Stimulated activated CD8-positive, alpha-beta memory T cell treated with anti-CD3 and anti-CD28 coated beads, Interleukin-7, amount 100 ng/mL, for 1 hour (primary cell): ENCODE measurements at places on chromosomes 1 and 21.

DNA sequence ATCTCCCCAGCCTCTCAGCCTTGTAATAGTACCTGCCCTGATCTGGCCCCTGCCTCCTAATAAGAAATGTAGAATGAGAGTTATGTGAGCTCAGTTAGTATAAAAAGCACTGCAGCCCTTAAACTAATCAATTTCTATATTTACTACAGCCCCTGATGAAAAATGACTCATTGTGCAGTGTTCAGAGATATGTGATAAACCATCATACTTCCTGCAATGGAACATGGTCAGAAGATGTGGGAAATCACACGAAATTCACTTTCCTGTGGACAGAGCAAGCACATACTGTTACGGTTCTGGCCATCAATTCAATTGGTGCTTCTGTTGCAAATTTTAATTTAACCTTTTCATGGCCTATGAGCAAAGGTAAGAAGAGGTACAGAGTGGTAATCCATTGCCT is 176.8 kb upstream of the PDE4B start:
- no peak for DNase-seq

GRCh38 chr21:34812504-34813265 is 143.9 kb downstream of the CLIC6 start:
- DNase-seq, result no peak

DNA sequence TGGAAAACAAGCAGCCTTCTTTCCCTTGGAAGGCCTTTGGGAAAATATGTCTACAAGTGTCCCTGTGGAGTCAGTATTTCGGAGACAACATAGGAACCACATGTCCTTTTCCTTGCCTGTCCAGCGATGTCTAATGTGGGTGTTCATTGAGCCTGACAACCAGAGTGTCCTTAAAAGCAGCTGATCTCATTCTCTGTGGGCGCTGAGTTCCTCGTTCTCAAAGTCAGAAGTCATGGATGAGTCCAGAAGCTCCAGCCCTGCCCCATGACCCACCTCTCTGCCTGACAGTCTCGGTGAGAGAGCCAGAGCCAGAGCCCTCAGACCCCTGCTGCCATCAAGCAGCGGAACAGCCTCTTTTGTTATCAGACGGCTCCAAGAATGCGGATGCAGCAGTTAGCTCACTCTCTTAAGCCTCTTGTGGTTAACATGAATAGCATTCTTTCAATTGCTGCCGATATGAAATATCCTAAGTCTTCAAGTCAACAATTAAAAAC is 329.2 kb downstream of the TGFB2 start:
- no peak for DNase-seq

DNA sequence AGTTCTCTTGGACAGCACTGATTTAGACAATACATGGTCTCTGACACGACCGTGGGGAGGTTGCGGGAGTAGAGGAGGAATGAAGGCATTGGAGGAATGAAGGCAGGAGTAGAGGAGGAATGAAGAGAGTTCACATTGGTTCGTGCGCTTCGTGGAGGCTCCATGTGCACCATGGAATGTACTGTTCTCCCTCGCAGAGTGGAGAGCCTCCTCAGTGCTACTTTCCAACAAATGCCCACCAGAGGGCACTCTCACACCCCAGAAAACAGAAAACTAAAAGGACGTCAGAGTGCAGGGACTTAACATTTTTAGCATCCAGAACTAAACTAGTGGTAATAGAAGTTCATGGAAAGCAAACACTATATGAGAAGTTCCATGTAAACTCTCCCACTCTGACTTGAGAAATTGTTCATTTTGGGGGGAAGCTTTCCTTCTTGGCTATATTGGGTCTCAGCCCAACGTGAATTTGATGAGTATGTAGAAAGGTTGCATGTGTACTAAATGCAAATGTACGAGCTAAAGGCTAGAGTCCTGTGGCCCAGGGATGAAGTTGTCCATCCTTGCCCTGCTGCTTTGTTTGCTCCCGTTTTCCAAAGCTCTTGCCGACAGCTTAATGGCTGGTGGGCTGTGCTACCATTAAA is 211.6 kb downstream of the LMX1A start:
- DNase-seq, result no peak

DNA sequence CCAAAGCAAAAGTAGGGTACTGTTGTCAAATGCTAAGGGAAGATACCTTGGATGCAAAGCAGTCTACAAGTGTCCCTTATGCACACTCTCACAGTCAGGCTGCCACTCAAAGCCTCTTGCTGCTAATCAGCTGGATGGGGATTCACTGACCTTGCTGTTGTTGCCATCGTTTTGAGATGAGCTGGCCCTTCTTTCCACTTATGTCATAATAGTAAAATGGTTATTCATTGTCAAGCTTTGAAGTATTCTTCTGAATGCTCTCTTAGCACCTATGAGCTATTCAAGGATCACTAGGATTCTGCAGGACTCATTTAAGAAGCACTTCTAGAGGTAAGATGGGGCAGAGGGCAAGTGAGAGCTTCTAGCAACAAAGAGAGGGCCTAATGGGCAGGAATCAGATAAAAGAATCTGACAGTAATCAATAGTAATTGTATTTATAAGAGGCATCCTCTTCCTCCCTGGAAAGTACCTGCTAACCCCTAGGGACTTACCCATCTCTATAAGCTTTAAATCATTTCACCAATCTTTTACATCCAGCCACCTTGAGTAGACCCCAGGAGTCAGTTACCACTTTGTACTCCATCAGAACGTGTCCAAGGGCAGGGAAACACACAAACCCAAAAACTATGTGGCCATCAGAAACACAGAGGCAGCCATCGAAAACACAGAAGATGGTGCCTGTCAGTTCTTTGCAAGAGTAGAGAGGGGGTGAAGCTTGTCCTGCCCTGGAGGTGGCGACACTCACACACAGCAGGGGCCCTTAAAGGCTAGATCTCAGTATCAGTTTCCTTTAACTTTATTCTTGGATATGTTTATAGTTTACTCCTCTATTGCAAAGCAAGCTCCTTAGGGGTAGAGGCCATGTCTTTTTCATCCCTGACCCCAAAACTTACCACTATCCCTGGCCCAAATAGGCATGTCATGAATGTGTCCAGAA is 103.7 kb upstream of the NFIA start:
- no peak for DNase-seq
